ENCODE measurements at places on chromosomes 2 and 18. TPM values are rescaled to one million over a fixed set of nuclear protein-coding genes. Genes with fewer than 3 reads are reported as not detected.

NCKAP1 gene
- total RNA-seq = 160 TPM

- H3K4me3 ChIP-seq = no peak within 1 kb of the TSS
- no peaks in the 10 kb centered on the region for H3K27me3 ChIP-seq
- DNase-seq = no peak
- H3K4me1 ChIP-seq = no peaks in the 10 kb centered on the region
- H3K27ac ChIP-seq = no peak within 1 kb of the TSS
Observed at GRCh38 chr2:113058998-113059960, at the start of gene IL36RN. TSS of gene IL36RN (plus strand) at chr2:113059198. CDS start at chr2:113059439, 241 bp downstream.

DNA sequence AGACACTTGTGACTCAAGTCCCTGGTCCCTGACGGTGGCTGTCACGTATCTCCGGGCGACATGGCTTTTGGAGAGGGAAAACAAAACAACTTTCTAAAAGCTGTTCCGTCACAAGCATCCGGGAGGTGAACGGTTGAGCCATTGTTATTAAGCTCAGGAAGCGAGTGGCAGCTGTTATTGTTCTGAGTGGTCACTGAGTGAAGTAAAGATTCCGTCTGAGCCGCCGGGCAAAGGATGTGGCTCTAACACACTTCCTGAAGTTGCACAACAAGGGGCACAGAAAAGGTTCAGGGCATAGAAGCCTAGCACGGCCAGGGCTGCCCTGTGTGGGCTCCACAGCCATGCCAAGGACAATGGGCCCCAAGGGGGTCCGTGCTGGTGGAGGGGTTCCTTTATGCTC is 24.3 kb downstream of the INPP5D start:
- H3K36me3 ChIP-seq = no peaks in the 10 kb centered on the region
- H3K27ac ChIP-seq = no peak overlapping the region
- peaks cover 4% of the 10 kb centered on the region for H3K4me1 ChIP-seq
- H3K4me3 ChIP-seq = no peak overlapping the region

DNA sequence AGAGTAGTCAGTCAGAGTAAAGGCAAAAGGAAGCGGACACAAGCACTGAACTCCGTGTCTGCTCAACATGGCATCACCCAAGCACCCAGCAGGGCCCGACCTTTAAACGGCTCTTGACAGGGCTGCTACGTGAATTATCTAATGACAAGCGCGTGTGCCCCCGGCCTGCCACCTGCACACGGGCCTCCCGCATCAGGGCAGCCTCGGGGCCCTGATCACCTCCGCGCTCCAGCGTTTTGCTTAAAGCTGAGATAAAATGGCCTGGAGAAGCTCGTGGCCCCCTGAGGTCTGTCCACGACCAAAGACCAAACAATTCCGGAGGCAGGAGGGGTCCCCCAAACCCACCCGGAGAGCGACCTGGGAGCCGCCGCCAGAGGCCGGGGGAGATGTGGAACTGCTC is 376 bp downstream of the NDUFA10 start:
- peak; percentile 5 for DNase-seq
- peaks cover 17% of the 10 kb centered on the region for H3K36me3 ChIP-seq
- peaks cover 14% of the 10 kb centered on the region for H3K4me1 ChIP-seq
- peak overlapping the region; percentile 85 for H3K27ac ChIP-seq

EFR3B gene
- total RNA-seq = 0.09 TPM

- H3K4me3 ChIP-seq = no peak overlapping the region
- no peak for DNase-seq
- H3K4me1 ChIP-seq = no peaks in the 10 kb centered on the region
- no peak overlapping the region for H3K27ac ChIP-seq
- H3K36me3 ChIP-seq = no peaks in the 10 kb centered on the region
Observed at GRCh38 chr2:164642268-164642667, 21.0 kb upstream of the GRB14 start.

DNA sequence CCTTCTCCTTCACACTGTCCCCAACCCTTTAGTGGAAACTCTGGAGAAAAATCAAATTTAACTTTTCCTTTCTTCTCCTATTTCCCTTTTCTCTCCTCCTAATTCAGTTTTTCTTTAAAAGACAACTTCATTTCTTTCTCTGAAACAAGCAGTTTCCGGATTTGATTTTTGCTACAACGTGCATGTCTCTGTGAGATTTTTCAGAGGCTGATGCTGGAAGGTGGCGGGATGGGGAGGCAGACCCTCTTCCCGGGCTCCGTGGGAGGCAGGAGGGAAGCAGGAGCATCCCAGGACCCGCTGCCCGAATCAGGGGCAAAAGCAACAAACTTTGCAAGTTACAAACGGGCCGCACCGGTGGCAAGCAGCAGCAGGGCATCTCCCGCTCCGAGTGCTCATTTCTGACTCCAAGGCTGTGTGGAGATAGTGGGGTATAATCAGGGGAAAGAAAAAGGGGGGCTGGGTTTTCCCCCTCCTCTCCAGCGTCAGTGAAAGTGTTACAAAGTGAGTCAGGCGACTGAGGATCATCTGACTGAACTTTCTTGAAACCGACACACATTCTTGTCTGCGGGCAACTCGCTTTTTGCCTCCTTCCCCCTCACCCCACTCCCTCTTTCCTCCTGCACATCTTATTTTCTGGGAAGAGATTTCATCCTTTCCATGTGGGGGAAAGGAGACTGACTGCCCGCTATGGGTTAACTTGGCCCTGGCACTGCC is 6.4 kb downstream of the ZEB2 start:
- peaks cover 31% of the 10 kb centered on the region for H3K4me1 ChIP-seq
- no peaks in the 10 kb centered on the region for H3K27me3 ChIP-seq
- no peak for DNase-seq
- H3K36me3 ChIP-seq = peaks cover 14% of the 10 kb centered on the region

GPR75 gene
- 4.0 TPM for total RNA-seq

- H3K36me3 ChIP-seq = no peaks in the 10 kb centered on the region
- no peak overlapping the region for H3K27ac ChIP-seq
- H3K4me3 ChIP-seq = no peak overlapping the region
- DNase-seq = no peak
Observed at GRCh38 chr2:96528006-96528699, 8.4 kb upstream of the ARID5A start.

DNA sequence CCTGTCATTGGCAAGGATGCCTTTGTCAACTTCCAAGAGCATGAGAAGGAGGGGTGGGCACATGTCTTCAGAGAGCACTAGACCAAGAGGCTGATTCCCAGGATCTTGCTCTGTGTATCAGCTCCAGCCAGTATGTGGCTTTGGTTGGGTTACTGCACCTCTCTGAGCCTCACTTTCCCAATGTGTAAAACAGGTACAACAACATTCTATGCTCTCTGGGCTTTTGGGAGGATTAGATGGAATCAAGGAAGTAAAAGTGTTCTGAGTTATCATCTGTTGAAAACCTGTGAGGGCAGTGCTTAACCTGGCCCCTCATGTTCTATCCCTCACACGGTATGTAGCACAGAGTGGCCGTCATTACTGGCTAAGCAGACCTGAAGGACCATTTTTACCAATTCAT is 103.9 kb downstream of the FHOD3 start:
- H3K4me3 ChIP-seq = no peak overlapping the region
- peaks cover 5% of the 10 kb centered on the region for H3K36me3 ChIP-seq
- H3K4me1 ChIP-seq = peaks cover 27% of the 10 kb centered on the region
- H3K27ac ChIP-seq = no peak overlapping the region
- H3K27me3 ChIP-seq = no peaks in the 10 kb centered on the region

EGR4 gene
- total RNA-seq = 0.22 TPM

CROCC2 gene
- total RNA-seq = not detected

CXCR1 gene
- 0.12 TPM for total RNA-seq

DNER gene
- 49.2 TPM for total RNA-seq

DNA sequence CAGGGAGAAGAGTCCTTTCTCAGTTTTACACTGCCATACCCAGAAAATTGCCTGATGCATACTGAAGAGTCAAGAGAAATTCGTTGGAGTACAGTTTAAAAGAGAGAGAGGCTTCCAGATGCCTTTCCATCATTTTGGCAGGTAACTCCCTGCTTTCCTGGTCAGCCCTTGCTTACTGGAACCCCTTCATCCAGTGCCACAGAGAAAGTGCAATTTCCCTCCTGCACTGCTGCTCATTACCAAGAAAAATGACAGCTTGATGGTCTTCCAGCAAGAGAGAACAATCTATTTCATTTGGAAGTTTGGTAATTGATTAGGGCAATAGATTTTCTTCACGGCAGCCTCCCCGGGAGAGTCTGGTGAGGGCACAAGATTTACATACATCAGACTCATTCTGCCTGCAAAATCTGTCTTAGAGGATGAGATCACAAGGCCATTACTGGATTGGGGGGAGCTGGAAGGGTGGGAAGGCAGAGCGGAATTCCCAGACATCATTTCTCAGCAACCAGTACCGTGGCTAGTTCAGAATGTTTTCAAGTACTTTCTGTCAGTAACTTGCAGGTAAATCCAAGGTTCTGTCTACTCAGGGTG is 102.8 kb upstream of the SLC14A2 start:
- no peak overlapping the region for H3K4me3 ChIP-seq
- no peaks in the 10 kb centered on the region for H3K4me1 ChIP-seq
- H3K36me3 ChIP-seq = no peaks in the 10 kb centered on the region
- H3K27ac ChIP-seq = no peak overlapping the region
- DNase-seq = no peak
- H3K27me3 ChIP-seq = peaks cover 18% of the 10 kb centered on the region

Data from MCF 10A (cell line).